SJSA1 (cell line): ENCODE measurements at places on chromosomes 2 and 18. TPM values are rescaled to one million over a fixed set of nuclear protein-coding genes. Genes with fewer than 3 reads are reported as not detected.

- no peak for DNase-seq
Measured at GRCh38 chr18:75211953-75212750, 1.6 kb downstream of the TSHZ1 start.

The ESPNL gene
- total RNA-seq = 3.5 and 6.9 TPM in 2 replicates

The ABCG8 gene
- not detected in 2 replicates for total RNA-seq

The KATNAL2 gene
- total RNA-seq = 0.18 and 0.56 TPM in 2 replicates
